Activated CD4-positive, alpha-beta memory T cell treated with anti-CD3 and anti-CD28 coated beads for 36 hours (primary cell): ENCODE measurements at places on chromosomes 2 and 18.

DNA sequence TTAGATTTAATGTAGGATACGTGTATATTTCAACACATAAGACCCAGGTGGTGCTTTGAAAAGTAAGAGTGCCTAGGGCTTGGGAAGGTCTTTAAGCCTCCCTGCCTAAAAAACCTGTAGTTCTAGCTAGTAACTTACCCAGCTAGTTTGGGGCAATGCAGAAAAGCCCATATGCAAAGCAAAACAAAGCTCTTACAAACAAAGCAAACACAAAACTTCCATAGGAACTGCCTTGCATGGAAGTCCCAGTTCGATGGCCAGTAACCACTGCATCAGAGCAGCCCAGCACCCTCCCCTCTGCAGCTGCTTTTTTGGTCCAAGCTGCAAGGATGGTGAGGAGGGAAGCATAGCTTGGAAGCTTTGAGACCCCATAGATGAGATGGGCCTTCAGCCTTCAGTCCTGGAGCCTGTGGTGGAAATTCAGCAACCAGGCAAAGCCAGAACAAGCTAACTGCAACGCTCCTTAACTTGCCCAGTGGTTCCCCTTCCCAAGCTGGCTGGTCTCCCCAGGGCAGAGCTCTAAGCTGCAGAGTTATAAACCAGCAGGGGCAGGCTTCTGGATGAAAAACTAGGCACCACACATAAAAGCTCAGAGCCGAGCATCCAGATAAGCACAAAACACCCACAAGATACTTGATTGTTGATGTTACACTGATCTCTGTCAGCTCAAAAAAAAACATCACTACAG is 16.2 kb downstream of the C2orf76 start:
- DNase-seq: no peak

DNA sequence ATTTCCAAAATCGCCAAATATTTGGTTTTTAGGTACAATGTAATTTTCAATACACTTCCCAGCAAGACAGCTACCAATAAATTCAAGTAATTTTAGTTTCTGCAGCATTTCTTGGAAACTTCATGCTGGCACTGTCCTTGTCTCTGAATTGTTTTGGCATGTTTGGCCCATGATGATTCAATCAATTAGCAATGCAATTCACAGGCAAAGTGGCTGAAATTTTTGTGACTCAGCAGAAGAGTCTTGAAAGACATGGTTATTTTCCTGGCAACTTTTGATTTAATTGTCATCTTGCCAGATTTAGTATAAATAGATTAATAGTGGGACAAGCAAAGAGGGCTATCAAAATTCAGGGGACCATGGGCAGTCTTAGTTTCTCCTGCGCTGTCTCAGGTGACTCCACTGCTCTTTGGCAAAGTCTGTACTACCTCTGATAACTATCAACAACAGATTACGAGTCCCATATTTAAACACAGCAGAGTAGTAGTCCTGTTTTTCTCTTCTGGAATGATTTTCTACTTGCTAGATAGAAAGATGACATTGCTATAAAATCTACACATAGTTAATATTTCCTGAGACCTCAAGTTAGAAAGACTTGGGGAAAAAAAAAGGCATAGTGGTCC is 88.9 kb upstream of the CYP26B1 start:
- DNase-seq: no peak

DNA sequence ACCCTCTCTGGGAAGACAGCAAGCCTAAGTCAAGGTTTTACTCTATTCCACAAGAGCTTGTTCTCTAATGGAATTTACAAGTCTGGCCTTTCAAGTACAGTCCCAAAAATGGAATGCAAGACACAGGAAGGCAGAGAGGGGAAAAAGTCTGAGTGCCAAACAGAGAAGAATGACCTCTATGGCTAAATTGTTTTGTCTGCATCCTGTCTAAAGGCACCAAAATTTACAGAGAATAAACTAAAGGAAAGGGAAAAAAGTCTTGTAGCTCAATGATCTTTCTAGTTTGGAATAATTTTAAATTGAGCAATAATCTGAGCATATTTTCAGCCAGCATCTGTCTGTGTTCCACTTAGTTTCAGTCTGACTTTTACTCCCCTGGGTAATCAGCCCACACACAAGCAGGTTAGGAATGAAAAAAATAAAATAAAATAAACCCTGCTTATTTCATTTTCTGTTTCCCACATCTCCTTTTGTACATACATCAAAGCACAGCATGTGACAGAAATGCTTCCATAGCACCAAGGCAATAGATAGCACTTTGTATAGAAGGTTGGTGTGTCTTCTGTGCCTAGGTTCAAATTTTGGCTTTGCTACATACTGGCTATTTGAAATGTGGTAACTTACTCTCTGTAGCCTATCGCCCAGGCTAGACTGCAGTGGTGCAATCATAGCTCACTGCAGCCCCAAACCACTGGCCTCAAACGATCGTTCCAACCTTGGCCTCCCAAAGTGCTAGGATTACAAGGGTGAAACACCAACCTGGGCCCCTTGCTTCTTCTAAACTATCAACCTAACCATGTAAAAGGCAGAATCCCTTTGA is 105.1 kb downstream of the SLC8A1 start:
- DNase-seq: no peak

GRCh38 chr2:95029898-95030341 is 4.4 kb downstream of the MAL start:
- DNase-seq: no peak

DNA sequence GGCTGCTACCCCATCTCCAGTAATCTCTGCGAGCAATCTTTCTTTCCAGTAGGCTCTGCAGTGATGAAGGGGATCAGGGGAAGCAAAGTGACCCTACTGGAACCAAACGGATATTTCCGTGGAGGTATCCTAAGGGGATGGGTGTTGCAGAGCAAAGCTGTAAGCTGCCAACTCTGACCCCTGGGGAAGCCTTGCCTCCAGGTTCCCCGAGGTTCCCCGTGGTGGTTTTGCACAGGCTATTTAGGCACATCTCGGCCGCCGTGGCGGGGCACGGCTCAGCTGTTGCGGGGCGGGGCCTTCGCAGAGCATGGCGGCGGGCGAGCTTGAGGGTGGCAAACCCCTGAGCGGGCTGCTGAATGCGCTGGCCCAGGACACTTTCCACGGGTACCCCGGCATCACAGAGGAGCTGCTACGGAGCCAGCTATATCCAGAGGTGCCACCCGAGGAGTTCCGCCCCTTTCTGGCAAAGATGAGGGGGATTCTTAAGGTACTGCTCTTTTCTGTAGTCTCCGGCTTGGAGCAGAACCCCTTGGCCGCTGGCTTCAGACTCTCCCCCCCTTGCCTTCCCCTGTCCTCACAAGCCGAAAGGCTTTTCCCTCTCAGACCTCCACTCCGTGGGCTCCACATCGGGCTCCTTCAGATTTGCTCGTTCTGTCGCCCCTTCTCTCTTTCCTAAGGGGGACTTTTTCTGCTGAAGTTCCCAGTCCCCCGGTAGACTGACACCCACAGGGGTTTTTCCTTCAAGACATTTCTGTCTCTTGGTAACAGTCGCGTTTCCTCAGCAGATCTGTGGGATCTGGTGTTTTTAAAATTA is at the start of gene COMMD1:
Gene COMMD1, plus strand, starts transcription at position 303 of the 814 bp plus-strand sequence. Its CDS starts 5 bp downstream, at position 308.
- peak; percentile 91 for DNase-seq

GRCh38 chr2:11022064-11022463 is 110.3 kb downstream of the KCNF1 start:
- DNase-seq: no peak

DNA sequence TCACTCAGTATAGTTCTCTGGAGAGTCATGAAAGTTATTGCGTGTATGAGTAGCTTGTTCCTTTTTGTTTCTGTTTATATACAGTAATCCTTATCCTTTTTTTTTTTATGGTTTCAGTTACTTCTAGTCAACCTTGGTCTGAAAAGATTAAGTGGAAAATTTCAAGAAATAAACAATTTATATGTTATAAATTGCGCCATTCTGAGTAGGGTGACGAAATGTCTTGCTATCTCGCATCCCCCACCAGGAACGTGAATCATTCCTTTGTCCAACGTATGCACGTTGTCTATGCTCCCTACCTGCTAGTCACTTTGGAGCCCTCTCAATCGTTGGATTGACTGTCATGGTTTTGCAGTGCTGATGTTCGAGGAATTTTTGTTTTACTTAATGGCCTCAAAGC is 60.4 kb downstream of the FAM117B start:
- no peak for DNase-seq

DNA sequence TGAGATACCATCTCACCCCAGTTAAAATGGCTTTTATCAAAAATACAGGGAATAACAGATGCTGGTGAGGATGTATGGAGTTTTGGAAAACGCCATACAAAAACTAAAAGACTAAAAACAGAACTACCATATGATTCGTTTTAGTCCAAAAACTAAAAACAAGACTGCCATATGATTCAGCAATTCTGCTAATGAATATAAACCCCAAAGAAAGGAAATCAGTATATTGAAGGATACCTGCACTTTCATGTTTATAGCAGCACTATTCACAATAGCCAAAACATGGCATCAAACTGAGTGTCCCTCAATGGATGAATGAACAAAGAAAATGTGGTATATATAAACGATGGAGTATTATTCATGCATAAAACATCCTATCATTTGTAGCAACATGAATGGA is 224.4 kb upstream of the MC4R start:
- DNase-seq: no peak
